ENCODE measurements at places on chromosomes 7 and 10. TPM values are rescaled to one million over a fixed set of nuclear protein-coding genes. Genes with fewer than 3 reads are reported as not detected.

The ZMIZ2 gene
- total RNA-seq: 97.5 TPM

- no peak overlapping the region for H3K4me3 ChIP-seq
- no peak for DNase-seq
- H3K27ac ChIP-seq: no peak overlapping the region
- peaks cover 53% of the 10 kb centered on the region for H3K27me3 ChIP-seq
Measured at GRCh38 chr10:118234683-118235082, 107.4 kb downstream of the FAM204A start.

DNA sequence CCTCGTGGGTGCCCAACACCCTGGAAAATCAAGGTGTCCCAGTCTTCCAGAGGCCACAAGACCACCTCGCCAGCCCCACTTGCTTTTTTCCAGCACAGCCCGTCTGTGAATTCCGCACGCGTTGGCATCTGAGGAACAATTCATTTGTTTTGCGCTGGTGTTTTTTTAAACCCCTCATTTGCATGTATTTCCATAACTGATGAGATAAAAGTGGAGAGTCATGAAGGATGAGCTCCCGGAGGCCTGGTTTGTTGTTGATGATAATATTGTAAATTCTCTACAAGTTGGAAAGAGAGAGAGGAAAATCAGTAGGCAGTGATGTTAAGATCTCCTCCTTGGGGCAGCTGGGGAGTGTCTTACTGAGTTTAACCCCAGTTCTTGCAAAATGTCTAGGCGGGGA, 34.6 kb downstream of the SLC29A3 start:
- H3K27ac ChIP-seq: no peak overlapping the region
- no peak overlapping the region for H3K4me3 ChIP-seq
- H3K27me3 ChIP-seq: no peaks in the 10 kb centered on the region
- peaks cover 6% of the 10 kb centered on the region for H3K36me3 ChIP-seq

DNA sequence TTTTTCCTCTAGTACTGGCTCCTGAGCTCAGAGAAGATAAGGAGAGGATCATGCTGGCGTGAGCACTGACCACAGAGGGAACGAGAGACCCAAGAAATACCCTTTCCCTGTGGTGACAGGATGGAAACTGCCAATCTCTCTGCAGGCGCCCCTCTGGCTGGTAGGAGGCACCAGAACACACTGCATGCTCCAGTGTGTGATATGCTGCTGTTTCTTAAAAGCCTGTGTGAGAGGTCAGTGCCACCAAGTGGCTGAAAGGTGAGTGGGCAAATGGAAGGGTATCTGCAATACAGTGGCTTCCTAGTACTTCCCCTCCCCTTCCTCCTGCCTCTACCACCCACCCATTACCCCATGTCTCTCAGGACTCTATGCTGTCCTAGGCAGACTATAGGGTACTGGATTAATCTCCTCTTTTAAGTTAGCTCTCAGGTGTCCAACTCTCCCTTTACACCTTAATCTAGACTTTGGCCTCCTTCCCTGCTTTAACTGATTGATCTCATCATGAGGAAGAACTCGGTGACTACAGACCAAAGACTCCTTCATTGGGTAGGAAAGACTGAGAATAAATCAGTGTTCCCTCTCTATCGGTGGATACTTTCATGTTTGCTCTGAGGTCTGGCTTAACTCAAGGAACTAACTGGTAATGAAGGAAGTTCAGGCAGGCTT, 283.6 kb downstream of the ADRA2A start:
- no peaks in the 10 kb centered on the region for H3K4me1 ChIP-seq
- H3K4me3 ChIP-seq: no peak overlapping the region
- H3K27me3 ChIP-seq: no peaks in the 10 kb centered on the region

DNA sequence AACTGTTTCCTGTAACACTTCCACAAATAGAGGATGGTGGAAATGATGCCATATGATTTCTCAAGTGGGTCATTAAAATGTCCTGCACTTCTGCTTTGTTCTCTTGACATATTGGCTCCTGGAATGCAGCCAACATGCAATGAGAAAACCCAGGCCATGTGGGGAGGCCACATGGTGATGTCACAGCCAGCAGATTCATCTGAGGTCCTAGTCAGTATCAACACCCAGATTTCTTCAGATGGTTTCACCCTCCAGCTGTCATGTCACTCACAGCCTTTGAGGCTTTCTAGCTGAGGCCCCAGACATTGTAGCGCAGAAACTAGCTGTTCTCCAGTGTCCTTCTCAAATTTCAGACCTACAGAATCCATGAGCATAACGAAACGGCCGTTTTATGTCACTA, 102.3 kb upstream of the NUPR2 start:
- H3K4me1 ChIP-seq: no peaks in the 10 kb centered on the region
- peaks cover 21% of the 10 kb centered on the region for H3K27me3 ChIP-seq
- H3K4me3 ChIP-seq: no peak overlapping the region
- DNase-seq: no peak
- H3K27ac ChIP-seq: no peak overlapping the region

GRCh38 chr10:18197706-18198105, 57.5 kb downstream of the CACNB2 start:
- no peaks in the 10 kb centered on the region for H3K27me3 ChIP-seq
- H3K4me1 ChIP-seq: no peaks in the 10 kb centered on the region
- no peak for DNase-seq
- H3K4me3 ChIP-seq: no peak overlapping the region
